ENCODE measurements at places on chromosomes 13 and 19. TPM values are rescaled to one million over a fixed set of nuclear protein-coding genes. Genes with fewer than 3 reads are reported as not detected.

The TIMM50 gene
- 48.8 TPM for total RNA-seq

The LIM2 gene
- not detected for total RNA-seq

The DDX49 gene
- total RNA-seq: 48.4 TPM

The UHRF1 gene
- total RNA-seq: 36.1 TPM

The NAPSA gene
- total RNA-seq: under 0.01 TPM

The SHC2 gene
- 0.43 TPM for total RNA-seq

The AP1M2 gene
- 6.1 TPM for total RNA-seq

The PRR36 gene
- not detected for total RNA-seq

The SLC10A2 gene
- not detected for total RNA-seq

The SERPINE3 gene
- total RNA-seq: not detected

The RUBCNL gene
- 0.97 TPM for total RNA-seq

The CASP14 gene
- not detected for total RNA-seq

The NPAS1 gene
- total RNA-seq: 0.86 TPM

The RXFP2 gene
- not detected for total RNA-seq

The TNFSF11 gene
- total RNA-seq: not detected

The SHD gene
- not detected for total RNA-seq

The NDFIP2 gene
- 60.6 TPM for total RNA-seq

The C3 gene
- 1.6 TPM for total RNA-seq

The OSCAR gene
- under 0.01 TPM for total RNA-seq

The SIGLEC10 gene
- total RNA-seq: not detected

DNA sequence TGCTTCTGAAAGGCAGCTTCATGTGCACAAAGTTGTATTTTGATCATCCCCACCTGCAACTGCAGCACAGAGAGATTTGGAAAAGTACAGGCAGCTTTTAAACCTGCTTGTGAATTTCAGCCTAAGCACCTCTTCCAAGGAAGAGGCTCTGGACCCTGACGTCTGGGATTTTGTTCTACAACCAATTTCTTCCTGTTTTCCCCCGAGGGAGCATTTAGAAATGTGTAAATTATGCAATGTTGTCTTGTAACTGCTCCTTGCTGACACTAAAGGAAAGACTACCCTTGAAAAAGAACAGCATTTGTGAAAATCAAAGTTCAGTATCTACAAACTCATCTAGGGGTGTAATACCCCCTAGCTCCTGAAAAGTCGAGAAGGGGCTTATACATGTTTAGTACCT is 15.4 kb downstream of the MED26 start:
- DNase-seq: peak; percentile 71

- no peak for DNase-seq
These were observed 2.7 kb downstream of the NBEA start for GRCh38 chr13:34944751-34945150.

DNA sequence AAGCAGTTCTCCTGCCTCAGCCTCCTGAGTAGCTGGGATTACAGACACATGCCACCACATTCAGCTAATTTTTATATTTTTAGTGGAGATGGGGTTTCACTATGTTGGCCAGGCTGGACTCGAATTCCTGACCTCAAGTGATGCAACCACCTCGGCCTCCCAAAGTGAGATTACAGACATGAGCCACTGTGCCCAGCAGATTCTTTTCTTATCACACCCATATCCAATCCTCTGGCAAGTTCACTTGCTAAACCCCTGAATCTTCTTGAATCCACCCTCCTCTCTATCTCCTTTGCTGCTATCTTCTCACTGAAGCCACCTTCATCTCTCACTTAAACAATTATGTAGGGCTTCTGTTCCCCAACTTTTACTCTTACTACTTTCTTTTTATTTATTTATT is 17.5 kb downstream of the TMEM143 start:
- DNase-seq: peak; percentile 21

DNA sequence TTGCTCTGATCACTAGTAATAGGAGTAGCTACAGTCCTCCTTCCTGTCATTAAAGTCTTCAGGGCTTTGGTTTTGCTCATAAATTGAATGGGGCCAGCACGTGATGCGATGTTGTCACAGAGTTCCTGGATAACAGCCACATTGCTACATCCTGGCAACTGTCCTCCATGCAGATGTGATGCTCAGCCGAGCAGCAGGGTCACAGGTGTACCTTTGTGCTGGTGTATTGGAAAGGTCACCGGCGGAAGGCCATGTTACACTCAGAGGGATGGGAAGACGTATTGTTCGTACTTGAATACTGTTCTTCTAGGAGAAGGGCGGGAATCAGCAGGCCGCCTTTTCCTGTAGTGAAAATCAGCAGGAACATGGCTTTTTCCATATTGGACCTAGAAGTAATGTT is 713.8 kb upstream of the GPC6 start:
- DNase-seq: no peak

- DNase-seq: no peak
These were observed 148.0 kb downstream of the PRR20E start for GRCh38 chr13:57314897-57315520.

DNA sequence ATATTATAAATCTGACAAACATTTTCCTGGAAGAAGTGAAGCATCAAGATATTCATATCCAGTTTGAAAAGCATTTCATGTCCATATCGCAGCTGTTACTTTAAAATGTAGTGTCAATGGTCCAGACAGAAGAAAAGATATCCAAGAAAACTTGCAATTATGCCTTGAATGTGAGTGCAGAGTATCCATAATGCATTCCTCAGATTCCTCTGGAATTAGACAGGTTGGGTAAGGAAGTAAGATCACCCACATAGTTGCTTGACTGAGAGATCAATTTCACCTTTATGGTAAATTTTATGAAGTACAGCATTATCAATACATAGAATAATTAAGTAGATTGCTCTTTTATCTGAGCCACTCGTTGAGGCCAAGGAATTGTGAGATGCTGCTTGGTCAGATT is 327.0 kb upstream of the SLITRK5 start:
- DNase-seq: no peak

DNA sequence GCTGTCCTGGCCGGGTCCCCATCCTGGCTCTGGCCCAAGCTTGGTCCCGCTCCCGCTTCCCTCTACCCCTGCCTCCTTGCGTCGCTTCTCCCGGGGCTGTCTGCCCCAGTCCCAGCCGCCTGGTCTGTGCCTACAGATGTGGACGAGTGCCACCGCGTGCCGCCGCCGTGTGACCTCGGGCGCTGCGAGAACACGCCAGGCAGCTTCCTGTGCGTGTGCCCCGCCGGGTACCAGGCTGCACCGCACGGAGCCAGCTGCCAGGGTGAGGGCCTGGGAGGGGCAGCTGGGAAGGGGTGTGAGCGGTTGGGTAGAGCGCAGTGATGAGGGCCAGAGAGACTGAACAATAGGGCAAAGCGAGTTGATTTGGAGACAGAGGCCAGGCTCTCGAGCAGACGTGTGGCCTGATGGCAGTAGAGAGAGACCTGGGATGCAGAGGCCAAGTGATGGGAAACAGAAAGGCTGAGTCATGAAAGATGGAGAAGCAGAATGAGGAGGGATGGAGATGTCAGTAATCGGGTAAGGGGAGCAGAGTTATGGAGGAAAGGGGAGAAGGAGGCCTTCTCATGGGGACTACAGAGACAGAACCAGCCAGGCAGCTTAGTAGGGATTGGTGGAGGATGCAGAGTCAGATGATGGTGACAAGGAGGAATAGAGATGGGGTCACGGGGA is 9.4 kb downstream of the LTBP4 start:
- no peak for DNase-seq

DNA sequence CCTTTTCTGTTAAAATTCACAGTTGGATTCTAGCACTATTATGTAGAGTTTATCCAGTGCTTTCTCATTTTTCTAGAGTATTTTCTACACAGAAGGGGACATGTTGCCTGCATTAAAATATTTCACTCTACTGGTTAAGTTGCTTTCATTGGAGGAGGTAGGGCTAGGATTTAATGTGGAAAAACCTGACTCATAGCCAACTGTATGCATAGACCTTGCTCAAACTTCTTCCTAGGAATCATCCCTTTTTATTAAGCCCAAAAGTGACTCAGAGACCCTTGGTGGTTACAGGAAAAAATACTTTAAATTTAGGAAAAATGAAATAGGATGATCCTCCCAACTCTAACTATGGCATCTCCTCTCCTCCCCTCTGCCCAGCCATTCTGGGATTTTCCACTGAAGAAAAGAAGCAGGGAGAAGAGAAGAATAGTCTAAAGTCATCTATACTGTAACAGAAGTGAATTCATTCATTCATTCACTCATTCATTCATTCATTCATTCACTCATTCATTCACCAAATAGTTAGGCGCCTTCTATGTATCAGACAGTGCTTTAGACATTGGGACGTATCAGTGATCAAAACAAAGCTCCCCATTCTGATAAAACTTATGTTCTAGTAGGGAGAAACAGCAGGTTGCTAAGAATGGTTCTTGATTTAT is 109.0 kb upstream of the HTR2A start:
- no peak for DNase-seq

DNA sequence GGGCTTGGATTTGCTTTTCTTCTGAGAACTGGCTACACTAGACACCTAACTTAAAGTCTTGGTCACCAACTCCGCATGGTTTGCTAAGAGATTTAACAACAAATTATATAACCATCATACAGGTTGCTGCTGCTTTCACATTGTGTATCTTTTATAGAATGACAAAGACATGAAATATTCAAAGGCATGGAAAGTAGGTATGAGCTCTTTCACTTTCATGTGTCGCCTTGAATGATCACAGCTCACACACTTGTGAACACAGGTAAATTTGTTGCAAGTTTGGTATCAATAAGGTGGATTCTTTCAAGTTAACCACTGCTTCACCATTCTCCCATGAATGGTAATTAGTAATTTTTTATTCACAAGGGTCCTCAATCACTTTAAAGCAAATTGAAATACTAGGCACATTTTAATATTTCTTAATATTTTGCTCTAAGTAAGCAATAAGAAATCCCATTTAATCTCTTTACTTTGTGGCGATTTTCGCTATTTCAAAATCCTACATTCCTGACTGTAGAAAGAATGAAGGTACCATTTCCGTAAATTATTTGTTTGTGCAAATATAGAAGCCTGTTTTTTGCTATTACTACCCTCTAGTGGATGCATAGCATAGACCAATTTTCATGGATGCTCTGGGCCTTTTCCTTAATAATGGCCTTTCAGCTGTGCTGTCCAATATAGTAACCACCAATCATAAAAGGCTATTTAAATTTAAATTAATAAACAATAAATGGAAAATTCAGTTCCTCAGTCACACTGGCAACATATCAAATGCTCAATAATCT is 45.5 kb upstream of the FREM2 start:
- DNase-seq: no peak

DNA sequence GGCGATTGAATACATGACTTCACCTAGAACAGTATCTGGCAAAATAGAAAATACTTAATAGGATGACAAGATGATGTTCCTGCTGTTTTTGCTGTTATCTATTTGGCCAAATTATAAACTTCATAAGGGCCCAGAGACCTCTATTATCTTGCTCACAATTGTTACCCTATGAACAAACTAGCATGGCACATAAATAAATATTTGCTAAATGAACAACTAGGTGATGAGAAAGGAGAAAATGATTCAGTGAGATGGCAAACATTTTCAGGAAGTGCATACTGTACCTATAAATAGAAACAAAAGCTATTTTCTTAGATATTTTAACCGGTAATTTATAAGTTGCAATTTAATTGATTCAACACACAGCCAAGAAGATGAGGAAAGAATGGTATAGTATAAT is 78.4 kb downstream of the FAM216B start:
- DNase-seq: no peak

DNA sequence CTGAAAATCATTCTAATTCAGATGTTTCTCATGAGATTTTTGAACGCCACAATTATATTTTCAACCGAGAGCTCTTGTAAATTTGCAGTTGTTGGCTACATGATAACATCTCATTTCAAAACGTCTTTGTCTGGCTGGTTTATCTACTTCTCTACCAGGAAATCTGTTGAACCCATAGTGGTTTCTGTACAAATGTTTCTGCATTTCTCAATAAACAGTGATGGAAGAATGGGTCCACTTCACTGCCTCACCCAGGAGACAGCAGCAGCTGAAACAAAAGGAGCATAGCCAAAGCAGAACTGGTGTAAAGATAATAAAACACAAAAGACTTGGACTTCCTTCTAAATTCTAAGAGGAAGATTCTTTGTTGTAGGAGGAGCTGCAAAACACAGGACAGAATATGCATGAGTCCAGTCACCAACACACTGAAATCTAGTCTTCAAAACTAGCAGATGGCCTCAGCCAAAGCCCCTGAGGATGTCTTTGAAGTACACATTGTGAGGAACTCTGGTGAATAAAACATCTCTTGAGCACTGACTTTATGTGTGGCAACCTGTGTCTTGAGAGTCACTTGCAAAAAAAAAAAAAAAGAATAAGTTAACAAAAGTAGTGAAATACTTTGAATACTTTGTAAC is 68.6 kb upstream of the FGF14 start:
- no peak for DNase-seq

DNA sequence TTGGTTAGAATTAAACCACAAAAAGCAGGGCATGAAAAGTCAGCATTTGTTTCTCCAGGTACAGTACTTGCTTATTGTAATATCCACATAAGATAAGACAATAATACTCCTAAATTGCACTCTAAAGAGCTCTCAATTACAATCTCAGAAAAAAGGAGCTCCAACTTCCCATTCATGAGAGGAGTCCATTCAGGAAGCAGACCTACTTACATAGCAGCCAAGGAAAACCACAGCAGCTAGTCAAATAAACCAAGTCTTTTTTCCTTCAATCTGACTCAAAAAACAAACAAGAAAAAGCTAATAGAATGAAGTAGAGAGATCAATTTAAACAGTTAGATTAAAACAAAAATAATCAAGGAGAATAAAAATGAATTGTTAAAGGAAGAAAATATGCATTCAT is 885.2 kb upstream of the SLITRK6 start:
- no peak for DNase-seq

- DNase-seq: peak; percentile 7
These were observed 1525.9 kb upstream of the SLC10A2 start for GRCh38 chr13:104592127-104592526.

DNA sequence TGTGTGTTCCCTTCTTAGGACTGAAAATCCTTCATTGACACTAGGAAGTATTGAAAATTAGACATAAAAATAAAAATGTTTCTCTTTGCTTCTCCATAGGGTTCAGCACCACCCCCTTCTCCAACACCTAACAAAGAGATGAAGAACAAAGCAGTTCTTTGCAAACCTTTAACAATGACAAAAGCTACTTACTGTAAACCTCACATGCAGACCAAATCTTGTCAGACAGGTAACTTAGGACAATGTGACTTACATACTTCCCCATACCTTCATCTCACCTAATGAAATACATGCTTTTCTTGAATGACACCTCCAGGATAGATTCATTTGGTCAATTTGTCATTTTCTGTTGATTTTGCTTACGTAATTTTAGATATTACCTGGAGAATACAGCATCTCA is 99.9 kb downstream of the ZMYM2 start:
- DNase-seq: no peak

DNA sequence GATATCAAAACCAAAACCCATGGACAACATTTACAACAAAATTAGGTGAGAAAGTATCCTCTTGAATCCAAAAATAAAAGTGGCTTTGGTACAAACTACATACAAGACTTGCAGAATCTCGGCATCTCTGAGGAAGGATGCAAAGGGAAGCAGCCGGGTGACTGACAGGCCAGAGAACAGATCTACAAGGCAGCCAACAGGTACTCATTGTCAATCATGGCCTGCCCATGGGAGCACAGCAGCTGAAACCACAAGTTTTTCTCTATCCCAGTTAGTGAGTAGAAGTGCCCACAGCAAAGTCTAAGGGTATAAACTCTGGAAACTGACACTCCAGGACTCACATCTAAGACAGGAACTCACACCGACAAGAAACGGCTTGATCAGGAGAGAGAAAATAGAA is 74.5 kb downstream of the TBC1D4 start:
- DNase-seq: no peak
